ENCODE measurements at places on chromosomes 7 and 10.

GRCh38 chr10:76469675-76470074, 1038.3 kb downstream of the LRMDA start:
- DNase-seq = no peak

DNA sequence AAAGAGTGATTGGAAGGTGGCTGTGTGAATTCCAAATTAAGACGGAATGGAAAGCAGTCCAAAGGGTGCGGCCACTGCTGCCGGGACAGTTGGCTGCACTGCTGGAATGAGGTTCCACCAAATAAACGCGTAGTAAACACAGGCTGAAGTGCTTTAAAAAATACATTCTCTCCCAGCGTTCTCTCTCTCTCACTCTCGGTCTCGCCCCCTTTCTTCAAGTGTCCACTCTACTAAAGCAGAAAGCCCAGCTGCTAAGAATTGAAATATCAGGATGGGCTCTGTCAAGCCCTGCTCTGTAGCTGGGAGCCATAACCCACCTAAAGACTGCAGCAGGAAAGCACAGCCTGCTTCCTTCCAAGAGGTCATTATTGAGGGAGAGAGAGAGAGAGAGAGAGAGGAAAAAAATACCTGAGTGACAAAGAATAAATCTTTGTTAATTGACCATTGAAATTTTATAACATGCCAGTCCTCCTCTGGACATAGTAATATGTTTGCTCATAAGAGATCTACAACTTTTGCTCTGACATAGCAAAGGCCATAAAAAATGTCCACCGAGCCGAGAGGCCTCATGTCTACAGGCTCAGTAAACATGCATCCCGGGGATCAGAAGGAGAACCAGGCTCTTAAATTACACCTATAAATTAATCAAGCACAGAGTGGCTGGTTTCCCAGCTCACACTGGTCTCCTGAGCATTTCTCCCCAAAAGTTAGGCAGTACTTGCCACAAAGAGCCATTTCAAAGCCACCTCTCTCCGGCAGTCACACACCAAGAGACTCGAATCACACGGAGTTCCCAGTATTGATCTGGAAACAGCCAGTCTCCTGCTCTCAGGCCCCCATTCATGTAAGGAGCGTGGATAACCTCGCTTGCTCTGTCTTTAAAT, 72.8 kb downstream of the FGFR2 start:
- DNase-seq = no peak

- no peak for DNase-seq
These were observed 311.2 kb upstream of the GNAI1 start for GRCh38 chr7:79823246-79823951.

GRCh38 chr7:140242057-140243031, 65.6 kb upstream of the KDM7A start:
- no peak for DNase-seq

- DNase-seq = no peak
These were observed 79.8 kb upstream of the GHITM start for GRCh38 chr10:84059526-84059925.

- peak; percentile 41 for DNase-seq
These were observed 412 bp downstream of the PIP4K2A start for GRCh38 chr10:22713853-22714478.

DNA sequence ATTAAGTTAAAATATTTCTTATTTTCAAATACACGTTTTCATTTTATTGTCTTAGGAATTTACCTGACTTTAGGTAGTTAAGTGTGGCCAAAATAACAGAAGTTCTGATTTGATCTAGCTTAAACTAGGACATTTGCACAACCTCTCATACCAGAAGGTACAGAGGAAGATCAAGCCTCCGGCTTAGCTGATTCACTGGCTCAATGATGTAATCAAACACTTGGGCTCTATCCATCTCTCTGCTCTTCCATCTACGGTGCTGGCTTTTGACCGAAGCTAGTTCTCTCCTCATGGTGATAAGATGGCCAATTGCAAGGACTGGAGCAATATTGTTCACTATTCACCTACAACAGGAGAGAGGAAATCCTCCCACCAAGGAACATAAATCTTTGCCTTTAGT, 12.2 kb upstream of the HYCC1 start:
- no peak for DNase-seq
